Sigmoid colon (tissue), 7 donors: ENCODE measurements at places on chromosomes 13 and 19. TPM values are rescaled to one million over a fixed set of nuclear protein-coding genes. Genes with fewer than 3 reads are reported as not detected.

DNA sequence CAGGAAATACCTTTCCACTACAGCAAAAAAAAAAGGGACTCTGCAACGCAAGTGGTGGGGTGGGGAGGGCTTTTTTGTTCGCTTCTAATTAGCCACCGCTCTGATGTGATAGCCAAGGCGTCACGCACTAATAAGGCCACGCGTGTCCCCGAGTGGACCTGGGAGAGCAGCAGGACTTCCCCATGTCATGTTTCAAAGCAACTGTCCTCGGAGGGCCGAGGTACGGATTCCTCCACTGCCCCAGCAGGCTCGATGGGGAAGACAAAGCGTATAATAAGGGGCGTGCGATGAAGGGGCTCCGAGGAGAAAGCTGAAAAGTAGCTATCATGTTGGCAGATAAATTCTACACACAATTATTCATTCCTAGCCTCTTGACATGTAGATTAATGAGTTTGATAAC, 179.7 kb upstream of the ZNF507 start:
- no peak for DNase-seq

- DNase-seq: no peak
These were observed 221.8 kb downstream of the OXGR1 start for GRCh38 chr13:96772426-96772825.

DNA sequence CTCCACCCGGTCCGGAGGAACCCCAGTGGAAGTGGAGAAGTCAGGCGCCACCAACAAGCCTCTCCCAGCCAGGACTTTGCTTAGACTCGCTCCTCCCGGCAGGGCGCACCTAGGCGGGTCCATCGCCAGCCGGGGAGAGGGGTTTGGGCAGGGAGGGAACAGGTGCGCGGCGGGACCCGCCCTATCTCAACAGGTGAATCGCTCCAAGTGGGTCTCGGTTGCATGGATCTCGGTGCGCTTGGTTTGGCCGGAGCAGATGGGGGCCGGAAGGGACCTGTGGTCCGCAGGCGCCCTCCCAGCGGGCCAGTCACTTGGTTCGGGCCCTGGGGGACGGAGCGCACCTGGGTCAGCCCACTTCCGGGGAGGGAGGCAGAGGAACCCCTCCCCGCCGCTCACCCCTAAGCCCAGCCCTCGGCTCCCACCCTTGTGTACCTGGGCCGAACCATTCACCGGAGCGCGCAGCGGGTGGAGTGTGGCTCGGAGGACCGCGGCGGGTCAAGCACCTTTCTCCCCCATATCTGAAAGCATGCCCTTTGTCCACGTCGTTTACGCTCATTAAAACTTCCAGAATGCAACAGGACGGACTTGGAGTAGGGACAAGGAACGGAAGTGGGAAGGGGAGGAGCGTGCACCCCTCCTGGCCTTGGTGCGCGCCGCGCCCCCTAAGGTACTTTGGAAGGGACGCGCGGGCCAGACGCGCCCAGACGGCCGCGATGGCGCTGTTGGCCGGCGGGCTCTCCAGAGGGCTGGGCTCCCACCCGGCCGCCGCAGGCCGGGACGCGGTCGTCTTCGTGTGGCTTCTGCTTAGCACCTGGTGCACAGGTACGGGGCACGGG, at the start of gene LSR:
LSR (plus strand) TSS at position 693 of the 836 bp plus-strand sequence; CDS start at position 714, 21 bp downstream.
- DNase-seq: no peak

- no peak for DNase-seq
These were observed 15.2 kb upstream of the SHFL start for GRCh38 chr19:10070730-10071446.

DNA sequence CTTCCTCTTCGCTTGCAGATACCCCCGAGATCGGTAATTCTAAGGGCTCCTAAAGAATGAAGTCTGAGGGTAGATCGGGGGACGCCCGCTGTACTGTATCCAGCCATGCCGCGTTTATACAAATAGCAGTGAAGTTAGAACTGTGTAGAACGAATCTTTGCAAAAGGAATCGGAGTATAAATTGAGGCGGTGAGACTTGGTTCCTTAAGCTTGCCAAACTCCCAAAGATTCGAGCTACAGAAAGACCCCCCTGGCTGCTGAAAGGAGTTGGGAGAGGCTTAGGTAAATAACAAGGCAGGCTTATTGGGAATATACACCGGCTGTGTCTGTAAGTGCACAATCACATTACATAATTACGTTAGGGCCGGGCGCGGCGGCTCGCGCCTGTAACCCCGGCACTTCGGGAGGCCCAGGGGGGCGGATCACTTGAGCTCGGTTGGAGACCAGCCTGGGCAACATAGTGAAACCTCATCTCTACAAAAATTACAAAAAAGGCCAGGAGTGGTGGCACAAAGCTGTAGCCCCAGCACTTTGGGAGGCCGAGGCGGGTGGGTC, 12.2 kb downstream of the TMEM160 start:
- DNase-seq: no peak

GRCh38 chr13:29909975-29910674, 59.7 kb upstream of the UBL3 start:
- DNase-seq: no peak

DNA sequence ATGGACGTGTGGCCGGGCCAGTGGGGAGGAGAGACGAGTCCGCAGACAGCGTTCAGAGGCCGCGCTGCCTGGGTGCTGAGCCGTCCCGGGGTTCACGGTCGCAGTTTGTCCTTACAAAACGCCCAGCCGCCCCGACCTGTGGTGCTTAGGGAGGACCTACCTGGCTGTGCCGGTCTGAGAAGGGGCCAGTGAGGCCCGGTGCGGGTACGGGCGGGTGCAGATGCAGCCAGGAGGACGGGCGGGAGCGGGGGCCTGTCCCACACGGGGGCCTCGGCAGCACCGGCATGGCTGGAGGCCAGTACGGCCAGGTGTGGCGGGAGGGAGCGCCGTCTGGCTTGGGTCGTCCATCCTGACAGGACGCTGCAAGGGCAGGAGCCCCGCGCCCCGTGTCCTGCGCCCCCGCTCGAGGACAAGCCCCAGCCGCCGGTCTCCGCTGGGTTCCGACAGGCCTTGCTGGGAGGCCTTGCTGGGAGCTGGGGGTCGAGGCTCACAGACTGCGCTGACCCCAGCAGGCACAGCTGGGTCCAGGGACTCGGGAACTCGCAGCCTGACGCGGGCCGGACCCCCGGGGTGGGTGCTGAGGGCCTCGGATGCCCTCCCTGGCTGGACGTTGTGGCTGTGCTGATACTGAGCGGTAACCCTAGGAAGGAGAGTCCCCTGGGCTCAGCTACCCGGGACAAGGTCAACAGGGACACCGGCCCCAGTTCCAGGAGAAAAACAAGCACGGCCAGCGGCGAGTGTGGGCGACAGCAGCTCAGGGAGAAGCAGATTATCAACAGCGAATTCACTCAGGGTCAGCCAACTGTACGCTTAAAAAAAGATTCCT, 5.3 kb upstream of the PROZ start:
- DNase-seq: peak; percentile 84

GRCh38 chr13:50386541-50387050, 371.4 kb downstream of the KCNRG start:
- DNase-seq: no peak

DNA sequence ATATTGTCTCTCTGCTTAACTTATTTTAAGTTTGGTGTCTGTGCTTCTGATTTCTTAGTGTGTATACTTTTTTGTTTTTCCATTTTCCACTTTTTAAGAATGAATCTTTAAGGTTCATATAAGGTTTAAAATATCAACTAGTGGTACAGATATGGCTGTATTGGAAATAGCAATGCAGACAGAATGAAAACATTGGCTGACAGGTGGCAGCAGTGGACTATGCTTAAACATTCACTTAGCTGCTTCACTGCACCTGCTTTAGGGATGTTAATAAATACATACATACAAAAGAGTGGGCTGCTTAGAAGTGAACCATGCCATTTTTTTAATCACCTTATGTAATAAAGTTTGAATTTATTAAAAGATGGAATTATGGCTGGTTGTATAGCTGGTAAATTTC, 27.3 kb downstream of the TM9SF2 start:
- no peak for DNase-seq

DNA sequence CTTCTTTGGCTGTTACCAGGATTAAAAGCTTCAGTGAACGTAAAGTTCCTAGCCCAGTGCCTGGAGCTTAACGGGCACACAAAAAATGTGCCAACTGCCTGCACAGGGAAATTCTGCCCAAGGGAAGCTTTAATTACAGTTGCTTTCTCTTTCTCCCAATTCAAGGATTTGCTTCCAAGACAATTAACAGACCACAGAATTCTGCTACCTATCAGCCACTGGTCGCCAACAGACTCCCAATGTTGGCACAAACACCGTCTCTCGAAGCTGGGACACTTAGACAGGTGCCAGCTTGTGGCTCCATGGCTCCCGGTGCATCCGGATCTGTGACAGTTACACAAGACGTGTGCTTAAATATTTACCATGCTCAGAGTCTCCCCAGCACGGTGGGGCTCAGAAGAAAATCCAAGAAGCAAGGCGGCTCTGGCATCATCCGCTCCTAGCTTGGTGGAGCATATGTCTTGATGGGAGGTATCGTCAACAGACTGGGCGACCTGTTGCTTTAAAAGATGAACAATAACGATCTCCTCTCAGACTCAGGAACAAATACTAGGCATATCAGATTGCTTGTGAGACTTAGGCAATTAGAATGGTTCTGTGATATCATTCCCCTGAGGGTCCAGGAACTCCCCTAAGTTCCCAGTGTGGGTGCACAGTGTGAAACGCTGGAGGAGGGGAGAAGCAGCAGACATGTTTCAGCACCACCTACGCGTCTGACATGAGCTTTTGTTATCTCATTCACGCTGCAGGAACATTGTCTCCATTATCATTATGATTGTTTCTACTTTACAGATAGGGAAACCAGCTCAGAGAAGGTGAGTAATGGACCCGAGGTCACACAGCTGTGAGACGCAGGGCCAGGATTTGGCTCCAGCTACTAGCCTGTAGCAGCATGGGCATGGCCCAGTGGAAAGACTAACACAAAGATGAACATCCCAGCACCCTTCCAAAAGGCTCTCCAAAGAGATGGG, 61.6 kb downstream of the ALOX5AP start:
- peak; percentile 62 for DNase-seq

Gene AMER2
- total RNA-seq: 1.1 TPM

Gene RBM42
- 61.2 TPM for total RNA-seq

Gene C19orf38
- total RNA-seq: 2.0 TPM

Gene DMKN
- 33.0 TPM for total RNA-seq

Gene ZNF813
- 3.1 TPM for total RNA-seq

Gene CEBPG
- total RNA-seq: 18.6 TPM

Gene CDC42EP5
- 13.3 TPM for total RNA-seq

Gene LHB
- total RNA-seq: not detected

Gene CYP4F22
- not detected for total RNA-seq

Gene CLDN10
- not detected for total RNA-seq
